ENCODE measurements at places on chromosomes 16 and 17.

GRCh38 chr16:12067714-12068401, 91.3 kb downstream of the SNX29 start:
- peak; percentile 38 for DNase-seq

DNA sequence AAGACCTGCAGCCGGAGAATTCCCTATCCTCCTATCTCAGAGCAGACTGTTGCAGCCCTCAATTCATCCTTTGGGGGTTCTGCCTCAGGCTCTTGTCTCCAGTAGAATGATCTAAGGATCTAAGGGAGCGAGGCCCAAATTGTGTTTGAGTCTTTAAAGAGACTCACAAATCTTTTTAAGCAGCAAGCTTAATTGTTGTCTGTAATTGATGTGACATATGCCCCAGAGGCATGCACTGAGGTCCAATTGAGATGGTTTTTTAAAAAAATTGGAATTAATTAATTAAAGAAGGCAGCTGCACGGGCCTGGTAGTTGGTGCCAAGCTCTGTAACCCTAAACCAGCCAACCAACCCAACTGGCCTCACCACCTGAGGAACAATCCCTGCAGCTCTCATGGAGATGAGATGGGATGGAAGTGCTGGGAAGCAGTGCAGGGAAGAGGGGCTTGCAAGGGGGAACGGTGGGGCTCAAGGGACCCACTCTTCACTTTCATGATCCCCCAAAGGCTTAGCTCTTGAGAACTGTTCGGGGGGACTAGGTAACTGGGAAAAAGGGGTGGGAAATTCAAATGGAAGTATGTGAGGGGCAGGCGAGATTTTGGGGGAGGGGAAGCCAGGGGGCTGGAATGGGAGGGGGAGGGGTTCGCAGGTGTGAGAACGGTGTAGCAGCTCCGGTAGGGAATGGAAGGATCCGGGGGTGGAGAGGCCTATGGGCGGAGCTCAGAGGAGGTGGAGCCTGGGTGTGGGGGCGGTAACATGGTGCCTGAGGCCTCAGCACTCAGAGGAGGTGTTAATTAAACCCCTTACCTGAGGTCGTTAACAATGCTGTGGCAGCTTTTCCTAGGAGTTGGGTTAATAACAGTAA, 9.2 kb upstream of the ZNF652 start:
- DNase-seq, result no peak

- DNase-seq, result no peak
Observed at GRCh38 chr17:60248618-60249289, 99.0 kb downstream of the CA4 start.

GRCh38 chr17:34424814-34425491, 61.9 kb upstream of the CCL1 start:
- no peak for DNase-seq

DNA sequence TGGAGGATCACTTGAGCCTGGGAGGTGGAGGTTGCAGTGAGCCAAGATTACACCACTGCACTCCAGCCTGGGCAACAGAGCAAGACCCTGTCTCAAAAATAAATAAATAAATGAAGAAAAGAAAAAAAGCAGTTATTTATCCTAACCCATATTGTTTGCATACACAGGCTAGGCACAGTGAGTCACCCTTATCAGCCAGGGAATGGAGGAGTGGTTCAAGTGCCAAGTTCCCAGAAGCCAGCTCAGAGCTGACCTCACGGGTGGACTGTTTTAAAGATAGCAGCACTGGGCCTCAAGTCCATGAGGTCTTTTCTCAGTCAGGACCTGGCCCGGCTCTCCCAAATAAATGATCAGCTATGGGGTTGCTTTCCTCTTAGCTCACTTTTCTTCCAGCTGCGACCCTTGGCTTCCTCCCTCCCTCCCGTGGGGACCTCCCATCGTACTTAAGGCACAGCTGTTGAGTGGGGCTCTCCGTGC, 22.6 kb upstream of the MGAT5B start:
- no peak for DNase-seq

DNA sequence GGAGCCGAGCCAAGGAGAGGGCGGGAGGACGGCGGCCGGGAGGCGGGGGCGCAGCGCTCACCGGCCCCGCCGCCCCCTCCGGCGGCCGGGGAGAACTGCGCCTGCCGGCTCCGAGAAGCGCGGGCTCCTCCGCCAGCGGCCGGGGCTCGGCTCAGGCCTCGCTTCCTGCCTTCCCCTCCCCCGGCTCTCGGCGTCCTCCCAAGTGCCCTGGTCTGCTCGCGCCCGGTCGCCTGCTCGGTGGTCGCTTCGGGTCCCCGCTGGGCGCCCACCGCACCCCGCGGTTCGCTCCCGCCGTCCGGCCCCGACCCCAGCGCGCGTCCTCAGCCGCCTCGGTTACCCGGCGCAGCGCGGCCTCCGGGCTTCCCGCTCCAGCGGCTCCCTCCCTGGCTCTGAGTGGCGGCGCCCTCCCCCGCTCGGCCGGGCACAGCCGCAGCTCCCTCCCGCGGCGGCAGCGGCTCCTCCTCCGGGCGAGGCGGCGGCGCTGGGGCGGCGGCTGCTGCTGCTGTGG, 313 bp downstream of the UBTF start:
- peak; percentile 57 for DNase-seq

DNA sequence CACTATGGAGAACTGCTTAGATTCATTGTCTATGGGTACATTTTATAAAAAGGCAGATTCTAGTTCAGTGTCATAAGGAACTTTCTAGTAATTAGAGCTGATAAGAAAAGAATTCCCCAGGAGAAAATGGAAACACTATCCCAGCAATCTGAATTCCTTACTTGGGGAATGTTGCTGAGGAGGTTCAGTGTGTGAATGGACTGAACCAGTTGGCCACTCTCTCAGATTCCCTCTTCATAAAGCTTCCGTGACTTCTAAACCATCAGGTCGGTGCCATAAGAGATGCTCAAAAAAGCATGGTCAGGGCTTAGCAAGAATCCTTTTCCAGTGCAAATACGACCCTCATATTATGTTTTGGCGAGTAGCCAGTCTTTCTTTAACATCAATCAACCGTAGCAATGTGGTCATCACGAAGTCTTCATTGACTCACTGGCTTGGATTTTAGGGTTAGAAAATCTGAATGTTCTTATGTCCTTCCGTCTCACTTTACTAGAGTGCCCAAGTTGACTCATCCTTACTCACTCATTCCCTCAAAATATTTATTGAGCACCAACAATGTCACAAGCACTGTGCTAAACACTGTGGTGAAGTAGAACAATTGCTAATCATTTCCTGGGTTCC, 102.7 kb upstream of the HLF start:
- DNase-seq, result no peak

DNA sequence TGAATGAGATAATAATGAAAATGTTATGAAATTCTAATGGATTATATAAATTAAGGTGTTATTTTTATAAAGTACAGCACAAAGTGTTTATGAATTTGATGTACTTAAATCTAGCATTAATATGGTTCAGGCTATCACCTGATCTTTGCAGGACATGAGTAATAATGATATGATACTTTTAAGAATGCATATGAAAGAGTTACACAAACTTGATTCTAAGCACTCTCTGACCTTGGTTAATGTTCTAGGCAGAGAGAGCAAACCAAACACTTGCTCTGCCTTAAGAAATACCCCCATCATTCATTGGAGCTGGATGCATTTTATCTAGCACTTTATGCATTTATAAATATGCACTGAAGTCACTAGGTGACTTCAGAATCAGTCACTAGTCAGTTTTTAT, 942.2 kb upstream of the CDH8 start:
- DNase-seq, result no peak

DNA sequence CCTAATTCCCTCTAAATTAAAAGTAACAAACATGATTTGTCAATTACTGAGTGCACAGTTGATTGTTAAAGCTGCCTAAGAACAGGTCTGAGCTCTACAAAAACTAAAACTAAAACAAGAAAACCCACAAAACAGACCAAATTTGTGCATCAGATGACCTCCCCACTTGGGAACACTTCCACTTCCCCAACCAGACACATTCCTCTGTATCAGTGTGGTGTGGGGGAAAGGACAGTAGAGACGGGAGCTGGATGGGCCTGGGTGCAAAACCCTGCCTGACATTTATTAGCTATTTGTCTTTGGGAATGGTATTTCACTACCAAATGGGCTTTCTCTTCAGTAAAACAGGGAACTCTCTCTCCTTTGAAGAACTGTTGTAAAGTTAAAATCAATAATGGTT, 29.8 kb downstream of the STAT3 start:
- no peak for DNase-seq

DNA sequence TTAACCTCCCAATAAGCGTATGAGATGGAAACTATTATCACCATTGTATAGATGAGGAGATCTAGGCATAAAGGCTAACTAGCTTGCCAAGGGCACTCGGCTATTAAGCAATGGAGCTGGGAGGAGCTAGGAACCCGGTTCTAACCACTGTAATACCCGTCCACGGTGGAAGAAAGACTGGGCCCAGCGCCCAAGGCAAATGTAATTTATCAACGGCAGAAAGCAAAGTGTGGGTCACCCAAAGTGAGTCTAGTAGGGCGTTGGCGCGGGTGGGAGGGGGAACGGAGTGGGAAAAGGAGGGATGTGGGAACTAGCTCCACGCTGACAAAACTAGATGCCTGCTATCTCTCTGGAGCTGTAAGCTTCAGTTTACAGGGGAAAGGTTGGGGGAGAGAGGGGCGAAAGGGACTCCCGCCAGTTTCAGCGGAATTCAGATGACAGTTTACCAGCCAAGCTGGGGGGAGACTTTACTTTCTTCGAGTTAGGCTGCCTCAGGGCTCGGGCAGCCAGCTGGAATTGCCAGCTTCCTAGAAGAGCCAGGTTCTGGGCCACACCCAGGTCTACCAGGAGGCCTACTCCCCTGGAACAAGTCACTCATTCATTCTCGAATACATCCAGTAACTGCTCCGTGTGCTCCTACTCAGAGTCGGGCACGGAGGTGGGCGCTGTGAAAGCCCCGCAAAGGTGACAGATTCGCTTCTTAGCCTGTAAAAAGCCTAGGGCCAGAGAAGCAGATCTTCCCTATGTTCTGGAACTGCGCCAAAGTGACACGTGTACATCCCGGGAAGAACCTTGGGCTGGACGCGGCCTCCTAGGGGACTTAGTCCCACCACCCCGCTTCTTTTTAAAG, 837 bp downstream of the LRRC59 start:
- DNase-seq, result no peak

- DNase-seq, result no peak
Observed at GRCh38 chr17:29388937-29389336, 1.2 kb upstream of the TAOK1 start.

DNA sequence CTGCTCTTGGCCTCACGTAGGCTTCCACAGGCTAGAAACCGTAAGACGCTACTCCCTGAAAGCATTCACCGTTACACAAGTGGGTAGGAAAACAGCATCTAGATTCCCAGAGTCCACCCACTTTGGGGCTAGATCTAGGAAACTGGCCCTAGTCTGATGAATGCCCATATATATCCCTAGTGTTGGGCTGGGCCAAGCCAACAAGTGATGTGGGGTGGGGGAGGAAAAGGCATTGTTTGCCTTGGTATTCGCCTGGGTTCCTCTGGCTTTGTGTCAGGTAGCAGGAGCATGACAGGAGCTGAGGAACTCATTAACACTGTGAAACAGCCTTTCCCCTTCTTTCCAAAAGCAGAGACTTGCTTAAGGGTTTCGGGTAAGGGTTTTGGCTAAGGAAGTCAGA, 112.4 kb downstream of the SMG6 start:
- no peak for DNase-seq

GRCh38 chr16:75216127-75216526, 2.7 kb upstream of the CTRB1 start:
- DNase-seq, result no peak

DNA sequence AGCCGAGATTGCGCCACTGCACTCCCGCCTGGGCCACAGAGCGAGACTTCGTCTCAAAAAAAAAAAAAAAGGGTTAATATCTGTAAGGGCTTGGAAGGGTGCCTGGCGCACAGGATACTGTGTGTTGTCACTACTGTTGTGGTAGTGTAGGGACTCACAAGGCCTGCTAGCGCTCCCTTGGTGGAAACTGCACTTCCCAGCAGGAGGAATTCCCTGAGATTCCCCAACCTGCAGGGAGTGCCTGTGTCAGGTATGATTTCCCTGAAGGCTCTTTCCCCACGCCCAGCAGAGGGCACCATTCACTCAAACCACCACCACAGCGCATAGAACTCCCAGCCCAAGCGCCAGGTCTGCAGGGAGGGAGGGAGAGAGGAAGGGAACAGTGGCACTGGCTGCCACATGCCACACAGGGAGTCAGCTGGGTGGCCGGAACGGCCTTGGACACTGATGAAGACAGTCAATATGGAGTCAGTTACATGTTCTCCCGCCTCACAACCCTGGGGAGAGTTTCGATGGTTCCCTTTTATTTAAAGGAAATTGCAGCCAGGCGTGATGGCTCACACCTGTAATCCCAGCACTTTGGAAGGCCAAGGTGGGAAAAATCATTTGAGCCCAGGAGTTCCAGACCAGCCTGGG, 32.7 kb upstream of the CDH1 start:
- DNase-seq, result peak; percentile 65

GRCh38 chr16:10938796-10939648, 3.2 kb downstream of the DEXI start:
- DNase-seq, result no peak

DNA sequence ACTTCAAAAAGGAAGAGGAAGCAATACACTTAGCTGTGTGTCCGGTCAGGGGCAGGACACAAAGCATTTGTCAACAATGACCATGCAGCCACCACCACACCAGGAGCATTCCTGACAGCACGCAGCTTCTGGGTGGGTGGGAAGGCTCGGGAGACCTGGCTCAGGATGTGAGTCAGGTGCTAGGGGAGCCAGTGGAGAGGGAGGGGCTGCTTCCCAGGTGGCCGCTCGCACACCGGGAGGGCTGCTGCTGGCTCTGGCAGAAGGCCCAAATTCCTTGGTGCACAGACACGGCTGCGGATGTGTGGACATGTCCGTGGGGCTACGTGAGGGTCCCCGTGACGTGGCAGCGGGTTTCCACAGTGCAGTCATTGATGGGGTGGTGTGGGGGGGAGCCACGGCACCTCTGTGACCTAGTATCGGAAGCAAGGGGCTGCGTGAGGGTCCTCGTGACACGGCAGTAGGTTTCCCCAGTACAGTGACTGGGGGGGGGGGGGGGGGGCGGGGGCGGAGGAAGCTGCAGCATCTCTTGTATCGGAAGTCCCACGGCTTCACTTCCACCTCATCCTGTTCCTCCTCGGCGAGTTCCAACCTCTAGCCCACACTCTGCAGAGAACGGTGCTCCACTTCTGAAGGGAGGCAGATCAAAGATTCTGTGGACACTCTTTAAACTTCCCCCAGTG, 112.8 kb downstream of the ZNF778 start:
- DNase-seq, result no peak

DNA sequence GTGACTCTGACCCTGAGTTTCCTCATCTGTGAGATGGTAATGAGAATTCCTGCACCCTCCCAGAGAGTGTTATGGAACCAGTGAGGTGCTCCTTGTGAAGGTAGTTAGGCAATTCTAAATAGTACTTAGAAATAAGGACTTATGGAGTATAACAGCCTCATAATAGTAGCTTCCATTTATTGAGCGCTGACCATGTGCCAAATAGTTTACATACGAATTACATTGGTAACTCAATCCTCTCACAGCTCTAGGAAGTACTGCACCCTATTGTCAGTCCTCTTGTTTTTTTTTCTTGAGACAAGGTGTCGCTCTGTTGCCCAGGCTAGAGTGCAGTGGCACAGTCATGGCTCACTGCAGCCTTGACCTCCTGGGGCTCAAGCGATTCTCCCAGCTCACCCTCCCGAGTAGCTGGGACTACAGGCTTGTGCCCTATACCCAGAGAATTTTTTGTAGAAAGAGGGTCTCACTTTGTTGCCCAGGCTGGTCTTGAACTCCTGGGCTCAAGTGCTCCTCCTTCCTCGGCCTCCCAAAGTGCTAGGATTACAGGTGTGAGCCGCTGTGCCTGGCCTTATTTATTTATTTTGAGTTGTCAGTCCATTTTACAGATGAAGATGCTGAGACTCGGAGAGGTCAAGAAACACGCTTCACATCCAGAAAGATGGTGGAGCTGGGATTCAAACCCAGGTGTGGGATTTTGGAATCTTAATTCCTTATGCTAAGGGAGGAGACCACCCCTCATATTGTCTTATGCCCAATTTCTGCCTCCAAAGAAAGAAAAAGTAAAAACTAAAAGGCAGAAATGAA, 2.9 kb downstream of the TNS4 start:
- DNase-seq, result no peak

Data from activated T-cell treated with anti-CD3 and anti-CD28 coated beads for 24 hours (primary cell).